ENCODE measurements at places on chromosomes 7 and 10.

GRCh38 chr7:6554848-6555247 lies 3.6 kb upstream of the GRID2IP start:
- no peak for DNase-seq

GRCh38 chr10:86058964-86059363 lies 307.6 kb downstream of the GRID1 start:
- DNase-seq, result no peak

DNA sequence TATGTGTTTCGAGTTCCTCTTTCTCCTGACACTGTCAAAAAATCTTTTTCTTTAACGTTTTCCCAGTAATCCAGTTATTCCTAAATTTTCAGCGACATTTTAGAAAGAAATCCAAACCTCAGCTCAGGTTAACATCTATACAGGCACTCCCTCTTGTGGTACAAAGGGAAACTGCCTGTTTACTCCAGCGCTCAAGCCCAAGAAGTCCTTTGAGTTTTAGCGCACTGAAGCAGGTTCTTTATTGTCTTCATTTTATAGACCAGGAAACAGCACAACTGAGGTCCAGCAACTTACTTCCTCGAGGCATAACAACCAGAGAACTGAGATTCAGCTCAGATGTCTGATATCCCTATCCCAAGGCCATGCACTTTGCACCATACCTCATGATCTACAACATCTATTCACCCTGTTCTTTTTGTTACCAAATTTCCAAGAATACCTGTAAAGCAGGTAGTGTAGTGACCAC lies 287.2 kb upstream of the MKLN1 start:
- DNase-seq, result peak; percentile 73

- DNase-seq, result no peak
Observed at GRCh38 chr7:30923774-30924413, 12.2 kb downstream of the AQP1 start.

DNA sequence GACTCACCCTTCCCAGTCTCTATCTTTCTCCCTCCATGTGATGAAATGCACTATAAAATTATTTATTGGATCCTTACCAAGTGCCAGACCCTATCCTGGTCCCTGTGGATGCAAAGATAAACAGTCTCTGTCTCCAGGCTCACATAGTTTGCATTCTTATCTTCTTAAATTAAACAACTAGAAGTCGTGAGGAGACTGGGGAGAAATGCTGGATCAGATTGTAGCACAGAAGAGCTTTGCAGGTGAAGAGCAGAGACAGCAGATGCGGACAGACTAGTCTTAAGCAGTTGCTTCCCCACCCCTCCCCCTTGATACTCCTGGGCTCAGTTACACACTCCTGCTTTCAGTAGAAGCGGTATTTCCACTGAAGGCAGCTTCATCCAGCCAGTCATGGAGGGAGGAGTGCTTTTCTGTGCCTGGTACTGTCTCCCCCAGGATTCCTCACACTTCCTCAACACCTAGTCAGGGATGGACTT lies 20.8 kb upstream of the CDK1 start:
- no peak for DNase-seq

DNA sequence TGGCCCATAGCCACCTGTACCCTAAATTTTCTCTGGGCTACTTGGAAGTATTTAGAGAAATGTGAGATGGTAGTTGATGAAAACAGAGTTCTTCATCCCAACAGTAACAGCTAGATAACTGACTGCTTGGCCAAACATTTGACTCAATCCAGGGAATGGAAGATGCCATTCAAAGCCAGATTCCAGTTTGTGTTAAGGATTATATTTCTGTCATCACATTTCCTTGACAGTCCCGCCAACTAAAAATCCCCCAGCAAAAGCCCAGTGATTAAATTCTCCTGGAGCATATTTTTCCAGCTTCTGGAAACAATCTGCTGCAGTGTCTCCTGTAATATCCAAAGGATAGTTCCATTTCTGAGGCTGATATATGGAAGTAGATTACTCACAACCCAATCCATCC lies 45.4 kb upstream of the PTN start:
- no peak for DNase-seq

DNA sequence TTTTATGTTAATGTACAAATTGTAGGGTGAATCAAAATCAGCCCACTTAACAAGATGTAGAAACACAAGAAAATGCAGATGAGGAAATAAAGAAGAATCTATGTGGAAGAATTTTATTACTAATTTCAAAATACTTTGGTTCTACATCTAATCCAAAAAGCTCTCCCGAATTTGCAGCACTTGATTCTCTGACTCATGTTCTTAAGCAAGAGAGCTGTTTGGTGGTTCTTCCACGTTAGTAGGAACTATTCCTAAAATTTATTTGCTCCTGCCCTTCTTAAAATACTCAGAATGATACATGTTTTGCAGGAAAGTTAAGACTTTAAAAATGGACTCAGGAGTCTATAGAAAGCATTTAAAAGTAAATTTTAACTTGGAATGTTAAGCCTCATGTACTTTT lies 91.8 kb downstream of the ZMYND11 start:
- DNase-seq, result no peak

GRCh38 chr7:130641497-130641896 lies 27.1 kb downstream of the COPG2 start:
- no peak for DNase-seq

GRCh38 chr10:113663142-113663541 lies 699 bp downstream of the NRAP start:
- DNase-seq, result no peak

DNA sequence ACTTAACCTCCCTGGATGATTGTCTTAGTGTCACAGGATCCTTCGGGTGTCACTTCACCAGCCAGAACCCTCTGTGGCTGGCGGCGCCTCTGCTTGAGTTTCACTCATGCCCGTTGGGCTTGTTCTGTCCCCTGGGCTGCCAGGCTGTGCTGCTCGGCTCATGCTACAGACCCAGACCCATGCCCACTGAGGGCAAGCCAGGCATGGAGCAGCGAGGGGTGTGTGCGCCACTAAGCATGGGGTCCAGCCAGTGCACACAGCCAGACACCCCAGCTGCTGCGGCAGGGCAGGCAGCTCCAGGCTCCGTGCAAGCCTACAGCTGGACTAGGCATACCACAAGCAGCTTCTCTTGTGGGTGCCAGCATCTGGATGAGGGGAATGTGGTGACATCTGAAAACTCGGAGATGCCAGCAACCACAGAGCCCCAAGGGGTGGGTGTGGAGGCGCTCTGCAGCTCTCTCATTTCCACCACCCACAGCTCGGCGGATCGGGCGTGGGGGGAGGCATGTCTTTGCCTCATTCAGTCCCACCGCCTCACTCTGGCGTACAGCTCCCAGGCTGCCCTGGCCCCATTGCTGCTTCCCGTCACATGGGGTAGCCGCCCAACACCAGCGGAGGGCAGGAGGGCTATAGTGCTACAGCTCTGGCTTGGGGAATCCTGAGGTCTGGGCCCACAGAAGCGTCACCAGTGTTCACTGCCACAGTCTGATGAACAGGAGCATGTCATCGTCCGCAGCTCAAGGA lies 269.6 kb upstream of the LRGUK start:
- DNase-seq, result no peak

DNA sequence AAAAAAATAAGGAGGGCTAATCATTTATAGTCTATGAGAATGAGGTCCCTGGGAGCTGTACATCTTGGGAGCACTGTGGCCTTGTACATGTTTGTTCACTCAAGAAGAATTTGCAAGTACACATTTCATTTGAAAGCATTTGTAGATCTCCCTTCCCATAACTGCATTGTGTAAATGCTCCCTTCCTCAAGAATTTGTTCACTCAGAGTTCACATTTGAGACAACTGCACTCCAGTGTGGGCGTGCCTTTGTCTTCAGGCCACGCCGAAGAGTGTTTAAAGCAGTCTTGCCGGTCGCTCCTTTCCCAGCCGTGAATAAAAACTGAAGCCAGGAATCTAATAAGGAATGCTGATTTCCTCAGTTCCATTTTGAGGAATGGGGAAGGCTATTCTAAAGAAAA lies 291.1 kb upstream of the LYZL1 start:
- DNase-seq, result no peak

GRCh38 chr7:73773700-73774517 lies 3.8 kb upstream of the CLDN3 start:
- no peak for DNase-seq

DNA sequence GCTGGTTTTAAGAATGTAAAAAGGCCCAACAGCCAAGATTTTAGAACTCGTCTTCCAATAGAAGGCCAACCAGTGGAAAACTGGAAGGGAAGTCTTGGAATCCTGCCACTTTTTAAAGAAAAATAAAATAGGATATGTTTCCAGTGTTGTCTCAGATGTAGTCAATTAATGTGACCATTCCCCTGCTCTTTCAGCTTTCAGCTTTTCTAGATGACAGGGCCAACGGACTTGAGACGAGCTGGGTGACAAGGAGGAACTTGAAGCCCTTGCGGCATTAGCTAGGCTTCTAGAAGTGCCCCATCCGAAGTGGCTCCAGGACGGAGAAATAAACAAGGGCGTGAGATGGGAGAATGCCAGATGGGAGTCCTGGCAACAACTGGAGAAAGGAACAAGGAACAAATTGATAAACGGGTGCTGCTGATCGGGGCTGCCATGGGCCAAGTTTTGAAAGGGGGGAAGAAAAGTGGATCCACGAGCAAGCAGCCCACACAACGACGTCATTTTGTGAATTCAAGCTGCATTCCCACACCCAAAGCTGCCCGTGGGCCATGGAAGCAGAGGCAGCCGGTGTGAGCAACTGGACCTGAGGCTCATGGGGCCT lies 42.3 kb downstream of the CTBP2 start:
- no peak for DNase-seq

GRCh38 chr7:23470330-23471105 lies at the start of gene IGF2BP3:
TSS of gene IGF2BP3 (minus strand) at chr7:23470491. CDS start at chr7:23470110, 381 bp downstream.
- DNase-seq, result peak; percentile 97

- no peak for DNase-seq
Observed at GRCh38 chr10:117519879-117520278, 22.7 kb upstream of the EMX2 start.

DNA sequence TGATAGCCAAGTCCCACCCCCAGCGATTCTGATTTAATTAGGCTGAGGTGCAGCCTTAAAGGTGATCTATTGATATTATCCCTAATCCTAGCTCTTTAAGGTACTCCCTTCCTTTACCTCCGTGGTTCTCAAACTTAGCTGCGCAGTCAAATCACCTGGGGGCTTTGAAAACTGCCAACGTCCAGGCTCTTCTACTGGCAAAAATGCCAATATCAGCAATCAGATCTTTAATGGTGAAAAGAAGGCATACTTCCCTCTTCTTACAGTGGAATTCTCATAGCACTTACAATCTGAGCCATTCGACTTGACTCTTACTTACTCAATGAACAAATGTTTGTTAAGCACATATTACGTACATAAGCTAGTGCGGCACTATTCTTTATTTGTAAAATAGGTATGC lies 704 bp upstream of the SLC35B4 start:
- no peak for DNase-seq

DNA sequence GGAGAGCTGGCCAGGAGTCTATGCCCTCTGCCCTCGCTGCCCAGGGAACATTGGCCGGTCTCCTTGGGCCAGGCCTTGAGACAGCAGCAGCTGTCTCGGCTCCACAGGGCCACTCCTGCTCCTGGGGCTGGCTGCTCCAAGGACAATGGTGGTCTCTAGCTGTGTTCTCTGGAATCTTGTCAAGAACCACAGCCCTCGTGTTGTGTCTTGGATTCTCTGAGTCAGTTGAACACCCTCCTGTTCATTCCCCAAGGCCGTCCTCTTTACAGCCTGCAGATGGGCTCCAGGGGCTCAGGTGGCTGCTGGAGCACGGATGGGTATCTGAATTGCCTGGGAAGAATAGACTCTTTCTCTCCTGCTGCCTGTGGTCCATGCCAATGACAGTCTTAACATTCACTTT lies 511.1 kb downstream of the GLRX3 start:
- no peak for DNase-seq

GRCh38 chr10:121592155-121592890 lies 5.9 kb downstream of the FGFR2 start:
- DNase-seq, result no peak

- no peak for DNase-seq
Observed at GRCh38 chr7:24478137-24478655, 95.1 kb upstream of the PALS2 start.

GRCh38 chr7:19368491-19368925 lies 223.3 kb upstream of the FERD3L start:
- DNase-seq, result no peak

- no peak for DNase-seq
Observed at GRCh38 chr10:70074165-70074564, 21.5 kb downstream of the MACROH2A2 start.

- no peak for DNase-seq
Observed at GRCh38 chr10:118594392-118595063, 920 bp downstream of the PRLHR start.

DNA sequence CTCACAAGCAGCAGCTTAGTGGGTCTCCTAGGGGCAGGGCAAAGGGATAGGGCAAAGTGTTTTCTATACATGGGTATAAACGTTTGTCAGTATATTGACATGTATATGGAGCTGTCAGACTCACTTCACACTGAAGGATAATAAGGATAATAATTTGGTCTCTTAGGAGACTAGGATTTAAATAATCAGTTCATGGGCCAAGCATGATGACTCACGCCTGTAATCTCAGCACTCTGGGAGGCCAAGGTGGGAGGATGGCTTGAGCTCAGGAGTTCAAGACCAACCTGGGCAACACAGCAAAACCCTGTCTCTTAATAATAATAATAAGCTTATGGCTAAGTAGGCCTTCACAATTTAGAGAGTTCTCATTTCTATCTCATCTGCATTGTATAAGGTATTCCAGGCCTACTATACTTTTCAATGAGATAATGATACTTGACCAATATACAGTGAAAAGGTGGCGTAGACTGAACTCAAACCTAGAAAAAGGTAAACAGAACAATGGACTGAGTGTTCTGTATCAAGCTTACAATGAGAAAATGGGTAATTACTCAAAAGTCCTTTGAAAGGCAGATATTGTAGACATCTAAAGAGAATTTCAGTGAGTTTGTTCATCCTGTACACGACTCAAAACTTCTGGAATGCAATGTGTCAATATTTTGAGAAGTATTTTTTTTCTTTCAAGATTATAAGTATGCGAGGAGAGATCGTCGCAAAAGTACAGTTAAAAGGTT lies 7.0 kb downstream of the GSAP start:
- DNase-seq, result no peak

GRCh38 chr7:46569133-46569465 lies 648.0 kb upstream of the IGFBP3 start:
- DNase-seq, result no peak

GRCh38 chr10:68423522-68423921 lies 16.4 kb upstream of the RUFY2 start:
- no peak for DNase-seq

DNA sequence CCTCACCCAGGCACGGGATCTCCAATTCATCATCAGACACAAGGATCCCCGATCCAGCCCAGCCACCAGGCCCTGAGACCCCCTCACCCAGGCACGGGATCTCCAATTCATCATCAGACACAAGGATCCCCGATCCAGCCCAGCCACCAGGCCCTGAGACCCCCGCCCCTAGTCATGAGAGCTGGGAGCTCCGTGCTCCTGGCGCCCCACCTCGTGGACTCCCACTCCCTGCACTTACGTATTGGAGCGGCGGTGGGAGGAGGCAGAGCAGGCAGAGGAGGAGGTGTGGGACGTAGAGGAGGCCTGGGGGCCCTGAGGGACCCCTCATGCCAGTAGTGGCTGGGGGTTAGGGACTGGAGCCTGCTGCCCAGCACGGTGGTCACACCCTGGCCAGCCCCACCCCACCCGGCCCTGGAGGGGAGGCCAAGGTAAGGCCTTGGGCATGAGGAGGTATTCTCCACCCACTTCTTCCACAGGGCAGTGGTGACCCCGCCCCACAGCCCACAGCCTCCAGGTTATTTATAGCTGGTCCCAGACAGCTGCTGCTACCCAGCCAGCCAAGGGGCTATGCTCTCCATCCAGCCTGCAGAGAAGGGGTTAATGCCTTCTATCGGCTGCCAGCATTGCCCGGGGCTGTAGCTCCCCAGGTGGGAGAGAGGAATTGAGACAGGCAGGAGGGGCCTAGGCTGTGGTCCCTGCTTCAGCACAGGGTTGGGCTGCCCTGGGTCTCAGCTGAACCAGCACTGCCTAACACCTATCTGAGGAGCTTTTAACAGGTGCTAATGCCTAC lies 17.6 kb upstream of the CRHR2 start:
- no peak for DNase-seq

Measured in HCT116 (cell line).